Stimulated activated memory B cell treated with anti-CD40 and anti-IgM and Interleukin-4, amounts not matched to agents 10 μg/mL and 1 μg/mL and 100 μg/mL, for 72 hours (primary cell): ENCODE measurements at places on chromosomes 4 and X.

DNA sequence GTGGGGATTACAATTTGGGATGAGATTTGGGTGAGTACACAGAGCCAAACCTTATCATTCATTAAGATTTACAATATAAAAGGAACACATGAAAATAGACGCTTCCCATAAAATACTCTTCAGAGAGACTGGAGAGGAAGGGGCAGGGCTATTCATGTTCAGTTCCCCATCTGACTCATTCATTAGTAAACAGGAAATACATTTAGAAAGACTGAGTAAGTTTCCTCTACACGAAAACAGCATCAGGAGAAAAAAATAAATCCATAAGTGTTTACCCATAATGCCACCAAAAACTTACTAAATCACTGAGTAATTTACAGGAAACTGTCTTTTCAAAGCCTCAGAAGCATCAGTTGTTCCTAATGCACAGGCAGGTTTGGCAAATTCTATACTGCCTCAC lies 255.4 kb upstream of the CXorf51A start:
- no peak for ATAC-seq

DNA sequence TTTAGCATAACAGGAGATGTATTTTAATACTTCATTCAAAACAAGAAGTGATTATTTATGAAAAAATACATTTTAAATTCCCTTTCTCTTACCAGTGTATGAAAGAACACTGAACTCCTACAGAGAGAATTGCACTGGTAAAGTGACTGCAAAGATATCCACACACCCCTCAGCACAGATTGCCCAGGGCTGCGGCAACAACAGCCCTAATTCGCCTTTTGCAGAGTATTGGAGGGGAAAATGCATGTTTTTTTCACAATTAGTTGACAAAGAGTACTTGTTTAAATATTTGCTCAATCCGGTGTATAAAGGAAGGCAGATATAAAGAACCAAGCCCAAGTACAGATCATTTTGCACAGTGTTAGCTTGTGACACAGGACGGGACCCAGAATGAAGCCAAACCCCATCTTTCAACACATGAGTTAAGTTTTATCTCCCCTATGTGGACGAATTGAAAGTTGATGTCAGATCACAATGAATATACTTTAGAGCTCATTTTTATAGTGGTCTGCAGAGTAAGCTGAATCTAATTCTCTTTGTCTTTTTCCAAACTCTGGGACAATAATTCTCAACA lies 551.4 kb upstream of the IGFBP7 start:
- ATAC-seq = no peak

DNA sequence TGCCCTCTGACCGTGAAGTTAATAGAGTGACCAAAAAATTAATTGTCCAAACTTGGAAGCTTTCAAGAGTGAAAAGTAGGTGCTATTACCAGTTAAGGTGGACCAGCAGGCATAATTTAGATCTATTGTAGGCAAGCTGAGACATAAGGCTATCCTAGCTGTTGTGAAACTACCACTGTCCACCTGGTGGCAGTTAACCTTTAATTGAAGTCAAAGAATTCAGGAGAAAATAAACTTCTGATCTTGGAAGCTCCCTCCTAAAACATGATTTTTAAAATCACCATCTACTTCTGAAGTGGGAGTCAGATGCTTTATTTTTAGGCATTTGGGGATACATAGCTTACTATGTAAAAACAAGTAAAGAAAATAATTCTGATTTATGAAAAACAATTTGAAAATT lies 636.3 kb upstream of the HTR2C start:
- ATAC-seq = no peak

- ATAC-seq = no peak
Measured at GRCh38 chr4:174307694-174308093, 24.0 kb downstream of the CEP44 start.

DNA sequence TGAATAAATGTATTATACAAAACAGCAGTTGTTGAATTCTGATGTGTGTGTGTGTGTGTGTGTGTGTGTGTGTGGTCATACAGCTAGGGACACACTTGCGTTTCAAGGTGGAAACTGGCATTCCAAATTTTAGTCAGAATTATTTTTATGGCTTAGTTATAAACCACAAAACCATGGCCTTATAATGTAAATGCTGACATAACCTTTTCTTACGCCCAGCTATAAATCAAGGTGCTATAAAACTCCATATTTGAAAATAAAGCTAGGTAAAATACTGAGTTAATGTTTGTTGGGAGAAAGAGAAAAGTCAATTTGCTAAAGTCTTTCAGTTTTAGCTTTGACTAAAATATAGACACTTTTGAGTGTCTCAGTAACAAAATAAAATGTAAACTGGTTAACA lies 345.1 kb upstream of the NR3C2 start:
- ATAC-seq = no peak

- ATAC-seq = no peak
Measured at GRCh38 chr4:25585901-25586523, 69.6 kb upstream of the SLC34A2 start.

DNA sequence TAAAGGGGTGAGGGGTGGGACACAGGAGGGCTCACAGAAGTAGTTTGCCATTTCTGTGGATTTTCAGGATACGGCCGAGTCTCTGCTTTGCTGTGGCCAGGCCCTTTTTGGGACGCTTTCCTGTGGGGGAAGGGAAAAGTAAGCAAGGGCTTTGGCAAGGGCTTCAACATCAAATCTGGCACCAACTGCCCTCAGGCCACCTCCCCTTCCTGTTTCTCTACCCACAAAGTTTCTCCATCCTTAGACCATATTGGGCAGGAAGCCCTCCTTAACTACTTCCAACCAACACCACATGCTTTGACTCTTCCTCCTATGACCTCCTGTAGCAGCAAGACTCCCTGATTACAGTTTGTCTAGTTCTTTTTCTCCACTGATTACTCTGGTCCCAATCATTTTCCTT lies 105.1 kb downstream of the PHF8 start:
- ATAC-seq = no peak

- no peak for ATAC-seq
Measured at GRCh38 chrX:151702741-151703340, 7.6 kb downstream of the PRRG3 start.

DNA sequence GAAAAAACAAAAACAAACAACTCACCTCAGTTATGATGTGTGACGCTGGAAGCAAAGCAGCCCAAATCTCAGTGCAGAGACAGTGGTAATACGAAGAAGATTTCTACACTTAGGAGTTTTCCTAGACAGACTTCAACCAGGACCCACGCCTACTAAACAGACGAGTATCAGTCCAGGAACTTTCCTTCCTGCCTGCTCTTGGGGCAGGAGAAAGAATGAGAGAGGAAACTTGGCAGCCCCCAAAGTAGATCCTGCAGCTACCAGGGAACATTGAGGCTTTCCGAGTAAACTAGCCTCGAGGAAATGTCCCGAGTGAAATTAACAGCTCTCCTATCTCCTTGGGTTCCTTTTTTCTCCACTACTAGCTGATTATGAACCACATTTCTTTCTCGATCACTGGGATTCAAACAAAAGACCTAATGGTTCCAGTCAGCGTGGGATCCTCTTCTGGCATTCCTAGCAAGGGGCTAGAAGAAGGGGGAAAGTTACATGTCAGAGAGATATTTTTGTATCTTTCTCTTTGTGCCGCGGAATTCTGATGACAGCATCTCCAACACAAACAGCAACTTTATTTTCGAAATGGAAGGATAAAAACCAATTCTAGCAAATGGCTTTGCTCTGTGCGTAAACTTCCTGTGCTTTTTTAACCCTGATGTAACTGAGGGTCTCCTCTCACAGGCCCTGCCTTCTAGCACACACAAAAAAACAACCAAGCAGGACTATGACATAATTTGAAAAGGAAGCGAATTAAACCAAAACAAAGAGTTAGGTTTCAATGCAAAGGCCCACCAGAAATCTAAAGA lies 53.2 kb downstream of the PPM1K start:
- ATAC-seq = no peak

DNA sequence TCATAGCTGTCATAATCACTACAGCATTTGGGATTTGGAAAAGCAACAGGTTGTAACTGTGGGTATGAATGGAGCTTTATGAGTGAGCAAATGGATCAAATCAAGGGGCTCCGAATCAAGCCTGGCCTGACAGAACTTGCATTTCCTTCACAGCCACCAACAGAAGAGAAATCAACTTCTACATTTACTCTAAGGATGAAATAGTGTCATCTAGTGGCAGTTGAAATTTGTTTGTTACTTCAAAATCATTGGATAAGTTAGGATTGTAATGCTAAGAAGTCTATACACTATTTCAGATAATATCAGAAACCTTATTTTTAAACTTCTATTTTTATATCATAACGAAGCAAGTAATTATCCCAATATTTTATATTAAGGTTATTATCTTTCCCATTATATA lies 10.7 kb upstream of the WDR17 start:
- ATAC-seq = no peak

GRCh38 chr4:55485821-55486220 lies 60.9 kb downstream of the CLOCK start:
- ATAC-seq = no peak

- no peak for ATAC-seq
Measured at GRCh38 chr4:154578919-154579318, 11.6 kb downstream of the FGA start.

DNA sequence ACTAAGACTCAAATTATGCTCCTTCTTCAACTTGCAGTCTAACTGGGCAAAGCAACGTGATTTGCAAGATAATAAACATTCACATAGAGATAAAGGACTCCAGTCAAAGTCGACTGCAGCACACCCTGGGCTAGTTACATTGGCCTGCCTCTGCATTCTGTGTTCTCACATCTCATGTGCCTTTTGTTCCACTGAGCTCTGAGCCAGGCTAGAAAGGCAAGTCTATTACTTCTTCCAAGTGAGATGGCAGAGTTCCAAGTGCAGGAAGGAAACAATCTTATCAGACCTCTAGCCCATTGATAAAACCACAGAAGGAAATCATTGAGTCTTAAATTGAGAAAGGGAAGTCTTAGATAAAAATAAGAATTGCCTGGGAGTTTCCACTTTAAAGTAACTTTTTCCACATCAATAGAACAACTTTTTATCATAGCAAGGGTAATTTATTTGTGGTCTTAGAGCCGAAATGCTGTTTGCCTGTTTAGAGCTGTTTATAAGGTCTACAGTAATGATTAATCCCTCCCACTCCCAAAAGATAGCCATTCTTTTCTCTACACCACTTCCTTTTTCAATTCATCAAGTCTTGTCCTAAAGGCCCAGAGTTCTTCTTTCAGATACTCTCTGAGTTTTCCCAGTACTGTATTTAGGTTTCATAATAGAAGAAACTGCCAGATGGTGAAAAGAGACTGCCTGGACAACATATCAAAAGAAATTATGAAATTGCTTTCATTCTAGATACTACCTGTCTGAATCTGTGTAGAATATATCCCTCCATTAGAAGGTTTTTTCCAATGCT lies 200.2 kb downstream of the GUCY2F start:
- no peak for ATAC-seq
